ENCODE measurements at places on chromosomes 2 and 18.

GRCh38 chr18:4704781-4705180 is 249.7 kb upstream of the DLGAP1 start:
- DNase-seq: no peak

DNA sequence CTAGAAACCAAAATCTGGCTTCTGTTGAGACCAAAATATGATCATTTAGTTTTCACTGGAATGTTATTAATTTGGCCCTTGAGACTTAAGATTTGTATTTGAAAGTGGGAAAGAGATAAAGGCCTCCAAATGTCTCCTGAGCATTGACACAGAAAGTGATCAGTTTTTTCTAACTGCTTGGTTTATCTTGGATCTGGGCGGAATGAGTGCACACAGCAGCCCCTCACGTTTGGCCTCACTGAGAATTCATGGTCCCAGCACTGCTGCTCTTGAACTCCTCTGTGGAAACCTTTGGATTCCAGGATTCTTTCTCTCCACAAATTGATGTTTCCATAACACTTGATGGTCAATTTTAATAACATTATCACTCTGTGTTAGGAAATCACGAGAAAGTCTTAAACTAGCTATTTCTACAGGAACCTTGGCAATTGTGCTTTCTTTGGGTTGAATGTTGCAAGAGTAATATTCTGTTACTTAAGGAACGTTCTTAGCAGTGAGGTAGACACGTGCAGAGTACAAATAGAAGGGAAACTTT is 180.3 kb upstream of the BCL2L11 start:
- no peak for DNase-seq

DNA sequence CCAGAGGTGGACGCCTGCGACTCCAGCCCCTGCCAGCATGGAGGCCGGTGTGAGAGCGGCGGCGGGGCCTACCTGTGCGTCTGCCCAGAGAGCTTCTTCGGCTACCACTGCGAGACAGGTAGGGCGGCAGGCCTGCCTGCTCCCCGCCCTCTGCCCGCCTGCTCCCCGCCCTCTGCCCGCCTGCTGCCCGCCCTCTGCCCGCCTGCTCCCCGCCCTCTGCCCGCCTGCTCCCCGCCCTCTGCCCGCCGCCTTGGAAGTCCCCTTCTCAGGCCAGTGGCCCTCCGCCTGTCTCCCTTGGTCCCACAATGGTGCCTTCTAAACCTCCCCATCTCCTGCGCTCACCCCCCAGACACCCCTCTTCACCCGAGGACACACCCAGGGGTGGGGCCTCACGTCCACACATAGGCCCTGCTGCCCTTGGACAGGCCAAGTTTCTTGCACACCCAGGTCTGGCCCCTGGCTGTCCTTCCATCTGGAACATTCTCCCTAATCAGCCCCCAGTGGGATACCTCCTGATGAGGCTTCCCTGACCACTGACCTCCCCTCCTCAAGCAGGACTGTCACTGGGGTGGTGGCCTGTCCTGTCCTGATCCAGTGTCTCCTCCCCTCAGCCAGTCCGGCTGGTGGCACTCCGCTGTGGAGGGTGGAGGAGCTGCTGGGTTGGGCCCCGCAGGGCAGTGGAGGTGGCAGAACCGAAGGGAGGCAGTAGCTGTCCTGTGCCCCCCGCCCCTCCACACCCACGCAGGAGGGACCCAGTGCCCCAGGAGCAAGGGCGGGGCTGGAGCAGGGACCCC is 37.9 kb downstream of the MTERF4 start:
- DNase-seq: no peak

DNA sequence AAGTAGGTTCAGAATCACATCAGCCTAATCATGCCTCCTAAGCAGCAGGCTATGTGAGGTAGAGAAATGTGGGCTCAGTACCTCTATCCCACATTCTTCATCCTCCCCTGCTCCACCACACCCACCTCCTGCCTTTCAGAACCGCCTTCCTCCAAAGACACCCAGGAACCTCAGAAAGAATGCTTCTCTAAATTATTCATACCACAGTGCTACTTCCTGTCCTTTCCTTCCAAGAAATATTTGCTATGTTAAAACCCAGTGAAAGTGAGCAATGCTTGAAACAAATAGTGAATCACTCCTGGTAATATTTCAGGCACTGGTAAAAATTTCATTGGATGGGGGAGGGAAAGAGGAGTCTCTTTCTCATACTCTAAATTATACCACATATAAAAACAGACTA is 24.0 kb upstream of the CREB1 start:
- no peak for DNase-seq

GRCh38 chr2:205361272-205361671 is 321.0 kb upstream of the NRP2 start:
- DNase-seq: no peak

- DNase-seq: no peak
These were observed 326.4 kb upstream of the SPHKAP start for GRCh38 chr2:228507870-228508269.

- DNase-seq: no peak
These were observed 105.1 kb upstream of the STON1 start for GRCh38 chr2:48424866-48425265.

DNA sequence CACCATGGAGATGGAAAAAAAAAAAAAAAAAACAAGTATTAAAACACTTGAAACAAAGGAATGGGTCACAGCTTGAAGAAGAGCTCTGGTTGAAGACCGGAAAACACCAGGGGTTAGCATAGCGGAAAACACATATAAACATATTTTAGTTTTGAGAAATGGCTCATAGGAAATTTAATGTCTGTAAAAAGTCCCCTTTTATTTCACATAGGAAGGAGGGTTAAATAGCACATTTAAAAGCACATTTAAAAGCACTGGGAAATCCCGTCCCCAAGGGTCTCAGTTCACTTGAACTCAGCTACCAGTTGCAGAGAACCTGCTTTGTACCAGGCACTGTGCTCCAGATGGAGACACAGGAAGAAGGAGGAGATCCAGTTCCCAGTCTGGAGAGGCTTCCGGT is 65.5 kb downstream of the KCNE4 start:
- DNase-seq: no peak

Data from AG04449 (cell line).